ENCODE measurements at places on chromosomes 6 and 20.

DNA sequence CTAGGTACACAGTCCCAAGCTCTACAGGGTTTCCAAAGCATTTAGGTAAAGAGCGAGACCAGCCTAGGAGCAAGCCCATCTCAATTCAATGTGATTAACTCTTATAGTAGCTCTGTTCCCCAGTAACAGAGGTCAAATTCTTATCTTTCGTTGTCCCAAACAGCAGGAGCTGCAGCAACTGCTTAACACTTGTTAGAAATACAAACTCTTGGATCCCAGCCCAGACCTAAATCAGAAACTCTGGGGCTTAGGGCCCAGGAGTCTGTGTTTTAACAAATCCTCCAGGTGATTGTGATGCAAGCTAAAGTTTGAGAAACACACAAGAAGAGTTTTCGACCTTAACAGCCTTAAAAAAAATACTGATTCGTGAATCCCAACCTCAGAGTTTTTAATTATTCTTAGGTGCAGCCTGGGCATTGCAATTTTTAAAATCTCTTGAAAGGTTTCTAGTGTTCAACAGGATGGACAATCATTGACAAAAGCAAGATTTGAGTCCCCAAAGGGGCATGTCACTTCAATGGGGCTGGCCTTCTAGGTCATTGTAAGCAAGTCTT lies 127.4 kb upstream of the HCRTR2 start:
- no peak for DNase-seq

GRCh38 chr6:163954088-163954775 lies 539.7 kb downstream of the QKI start:
- DNase-seq: no peak

GRCh38 chr6:8075185-8075584 lies 11.0 kb upstream of the BLOC1S5 start:
- DNase-seq: no peak

DNA sequence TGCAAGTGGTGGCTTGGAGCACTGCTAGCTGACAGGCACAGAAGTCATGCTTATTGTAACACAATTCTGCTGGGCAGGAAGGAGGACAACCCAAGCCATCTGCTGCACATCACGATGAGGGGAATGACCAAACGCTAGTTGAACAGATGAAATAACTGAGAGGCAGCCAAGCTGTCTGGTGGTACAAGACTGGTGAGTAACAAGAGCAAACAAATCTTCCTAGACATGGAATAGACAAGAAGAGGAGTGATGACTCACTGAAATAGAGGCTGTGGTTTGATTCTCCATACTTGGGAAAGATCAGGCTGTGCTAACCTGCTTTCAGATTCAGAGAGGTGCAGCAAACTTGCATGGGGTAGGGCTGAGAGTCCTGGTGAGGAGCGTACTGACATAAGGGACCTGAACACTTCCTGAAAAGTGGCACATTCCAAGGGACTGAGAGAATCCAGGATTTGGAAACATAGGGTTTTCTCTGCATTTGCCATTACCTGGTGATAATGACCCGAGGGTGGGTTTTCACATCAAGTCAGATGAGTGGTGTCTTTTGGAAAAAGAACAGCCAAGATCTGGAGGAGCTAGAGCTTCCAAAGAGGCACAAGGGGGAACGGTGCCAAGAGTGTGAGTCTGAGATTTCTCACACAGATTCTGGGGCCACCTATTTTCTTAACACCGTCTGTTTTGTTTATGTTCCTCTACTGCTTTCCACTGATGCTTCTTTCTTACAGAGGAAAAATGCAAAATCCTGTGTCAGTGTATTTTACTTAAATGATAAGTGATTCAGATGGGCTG lies 60.0 kb downstream of the PRL start:
- no peak for DNase-seq

DNA sequence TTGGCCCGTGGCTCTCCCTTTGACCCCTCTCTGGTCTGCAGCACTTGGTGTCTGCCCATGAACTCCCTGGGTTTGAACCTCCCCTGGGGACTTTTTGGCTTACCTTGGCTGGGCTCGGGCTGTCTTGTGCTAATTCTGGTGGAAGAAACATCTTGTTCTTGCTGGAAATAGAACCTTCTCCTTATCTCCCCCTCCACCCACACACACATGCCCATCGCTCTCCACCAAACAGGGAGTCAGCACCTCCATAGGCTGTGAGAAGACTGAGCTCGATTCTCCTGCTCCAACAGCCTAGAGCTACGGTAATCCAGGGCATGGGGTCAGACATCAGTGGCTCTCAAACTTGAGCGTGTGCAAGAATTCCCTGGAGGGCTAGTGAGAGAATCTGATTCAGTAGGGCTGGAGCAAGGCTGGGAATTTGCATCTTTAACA lies 114.4 kb upstream of the SLC22A23 start:
- DNase-seq: no peak

- no peak for DNase-seq
Observed at GRCh38 chr6:105204768-105205167, 25.0 kb upstream of the POPDC3 start.

DNA sequence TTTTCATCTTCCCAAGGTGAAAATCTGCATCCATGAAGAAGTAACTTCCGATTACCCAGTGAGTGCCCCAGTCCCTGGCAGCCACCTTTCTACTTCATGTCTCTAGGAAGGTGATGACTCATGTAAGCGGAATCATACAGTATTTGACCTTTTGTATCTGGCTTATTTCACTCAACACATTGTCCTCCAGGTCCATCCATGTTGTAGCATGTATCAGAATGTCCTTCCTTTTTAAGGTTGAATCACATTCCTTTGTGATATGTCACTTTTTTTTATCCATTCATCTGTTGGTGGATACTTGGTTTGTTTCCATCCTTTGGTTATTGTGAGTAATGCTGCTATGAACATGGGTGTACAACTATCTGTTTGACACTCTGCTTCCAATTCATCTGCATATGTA lies 176.3 kb upstream of the CDYL start:
- DNase-seq: no peak
